ENCODE measurements at places on chromosomes 13 and 19. TPM values are rescaled to one million over a fixed set of nuclear protein-coding genes. Genes with fewer than 3 reads are reported as not detected.

The RGS9BP gene
- total RNA-seq: 0.79 TPM

GRCh38 chr13:26813321-26813979 lies 52.9 kb upstream of the GPR12 start:
- DNase-seq: no peak

GRCh38 chr13:44810061-44810840 lies 179.0 kb downstream of the NUFIP1 start:
- DNase-seq: no peak

DNA sequence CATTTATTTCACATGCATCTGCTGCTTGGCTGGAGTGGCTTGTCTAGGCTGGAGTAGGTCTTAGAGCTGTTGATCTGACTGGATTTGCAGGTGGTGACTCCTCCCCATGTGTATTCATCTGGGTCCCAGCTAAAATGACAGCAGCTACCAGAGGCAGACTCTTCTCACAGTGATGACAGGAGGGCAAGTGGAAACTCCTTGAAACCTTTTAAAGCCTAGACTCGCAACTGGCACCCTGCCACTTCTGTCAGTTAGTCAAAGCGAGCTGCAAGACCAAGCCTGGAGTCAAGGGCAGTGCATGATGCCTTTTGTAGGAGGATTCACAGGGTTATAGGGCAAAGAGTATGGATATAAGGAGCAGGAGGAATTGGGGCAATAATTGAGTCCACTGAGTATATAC lies 65.2 kb downstream of the TEX26 start:
- no peak for DNase-seq

DNA sequence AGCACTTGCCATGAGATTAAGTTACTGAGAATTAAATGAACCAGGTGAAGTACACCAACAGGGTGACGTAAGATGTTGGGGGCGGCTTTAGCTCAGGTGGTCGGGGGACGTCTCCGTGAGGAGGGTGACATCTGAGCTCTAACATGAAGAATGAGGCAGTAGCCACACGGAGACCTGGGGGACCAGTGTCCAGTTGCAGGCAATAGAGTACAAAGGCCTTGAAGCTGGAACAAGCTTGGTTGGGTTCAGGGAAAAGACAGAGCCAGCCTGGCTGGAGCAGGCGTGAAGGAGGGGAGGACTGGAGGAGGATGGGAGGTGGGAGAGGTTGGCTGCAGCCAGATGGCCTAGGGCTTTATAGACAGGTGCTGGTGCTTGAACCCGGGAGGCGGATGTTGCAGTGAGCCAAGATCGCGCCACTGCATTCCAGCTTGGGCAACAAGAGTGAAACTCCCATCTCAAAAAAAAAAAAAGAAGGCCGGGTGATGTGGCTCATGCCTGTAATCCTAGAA lies 1.6 kb downstream of the SPINT2 start:
- no peak for DNase-seq

- DNase-seq: peak; percentile 84
These were observed 13.1 kb downstream of the EPS8L1 start for GRCh38 chr19:55088543-55089341.

DNA sequence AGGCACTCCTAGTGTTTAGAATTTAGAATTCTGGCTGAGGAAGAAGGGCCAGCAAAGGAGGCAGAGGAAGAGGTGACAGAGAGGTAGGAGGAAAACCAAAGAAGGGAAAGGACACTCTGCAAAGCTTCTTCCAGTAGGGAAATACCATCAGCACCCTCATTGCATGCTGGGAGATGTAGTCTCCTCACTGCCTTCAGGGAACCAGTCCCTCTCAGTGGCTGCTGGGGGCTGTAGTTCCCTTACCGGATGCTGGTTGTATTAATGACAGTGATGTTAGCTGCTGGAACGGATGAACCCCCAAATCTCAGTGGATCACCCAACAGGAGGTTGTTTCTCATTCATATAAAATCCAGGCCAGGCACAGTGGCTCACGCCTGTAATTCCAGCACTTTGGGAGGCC lies 10.1 kb downstream of the GRIN2D start:
- DNase-seq: peak; percentile 90

Data from activated CD8-positive, alpha-beta memory T cell treated with anti-CD3 and anti-CD28 coated beads, Interleukin-2, amount 10 ng/mL, durations not matched to agents 7 days and 5 days (primary cell).